ENCODE measurements at places on chromosomes 4 and X.
A peak's percentile ranks its signal among the peaks of the same experiment; 100 is the strongest.

DNA sequence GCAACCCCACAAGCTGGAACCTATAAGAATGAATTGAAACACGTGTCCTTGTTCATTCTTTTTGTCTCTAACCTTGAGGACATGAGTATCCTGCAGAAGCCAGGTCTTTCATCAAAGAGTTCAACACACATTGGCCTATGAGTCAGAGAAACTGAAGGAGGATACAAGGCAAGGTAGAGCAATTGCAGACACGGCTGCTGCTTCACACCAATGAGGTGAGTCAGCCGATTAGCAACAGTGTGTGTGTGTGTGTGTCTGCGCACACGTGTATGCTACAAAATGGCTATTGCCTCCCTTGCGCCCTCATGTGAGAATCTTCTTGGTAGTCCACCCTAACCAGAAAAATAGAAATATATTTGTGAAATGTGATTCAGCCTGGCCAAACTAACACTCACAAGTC, 1477.7 kb upstream of the IGFBP7 start:
- DNase-seq = no peak

DNA sequence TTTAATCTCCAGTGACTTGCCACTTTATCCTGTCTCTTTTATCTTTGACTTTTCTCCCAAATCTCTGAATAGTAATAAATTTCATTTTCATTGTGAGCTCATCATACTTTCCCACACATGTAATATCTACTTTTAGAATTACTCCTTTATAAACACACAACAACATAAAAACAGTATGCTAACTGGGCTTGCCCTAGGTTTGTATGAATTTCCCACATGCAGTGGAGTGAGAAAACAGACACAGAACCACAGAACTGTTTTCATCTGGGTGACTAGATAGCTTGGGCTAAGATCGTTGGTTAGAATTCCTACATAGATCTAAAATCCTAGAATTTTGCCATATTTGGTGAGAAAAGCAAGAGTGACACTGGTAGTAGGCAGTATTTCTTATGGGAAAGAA, 409.5 kb downstream of the SPRY1 start:
- no peak for DNase-seq

DNA sequence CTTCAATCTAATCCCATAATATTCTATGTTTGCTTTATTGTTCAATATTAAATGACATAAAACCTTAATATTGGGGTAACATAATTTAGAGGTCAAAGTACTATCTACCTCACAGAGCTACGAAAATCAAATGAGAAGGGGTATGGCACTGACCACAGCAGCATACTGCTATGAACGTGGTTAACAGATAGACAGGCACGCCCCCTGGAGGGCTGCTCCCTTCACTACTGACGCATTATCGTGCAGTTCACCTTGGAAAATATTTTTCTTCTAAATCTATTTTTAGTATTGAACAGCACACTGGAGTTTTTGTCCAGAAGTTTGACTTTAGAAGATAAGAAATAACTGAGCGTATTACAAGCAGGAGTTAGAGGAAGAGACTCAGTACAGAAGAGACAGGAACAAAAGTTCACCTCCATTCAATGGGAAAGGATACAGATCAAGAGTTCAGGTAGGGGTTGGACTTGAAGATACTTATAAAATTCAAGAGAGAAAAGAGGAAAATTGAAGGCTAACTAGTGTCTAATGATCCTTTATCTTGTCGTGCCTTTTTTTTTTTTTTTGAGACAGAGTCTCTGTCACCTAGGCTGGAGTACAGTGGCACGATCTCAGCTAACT, 22.7 kb downstream of the MAP9 start:
- peak; percentile 80 for DNase-seq

GRCh38 chr4:37951461-37952352, 8.5 kb upstream of the PTTG2 start:
- DNase-seq = no peak

DNA sequence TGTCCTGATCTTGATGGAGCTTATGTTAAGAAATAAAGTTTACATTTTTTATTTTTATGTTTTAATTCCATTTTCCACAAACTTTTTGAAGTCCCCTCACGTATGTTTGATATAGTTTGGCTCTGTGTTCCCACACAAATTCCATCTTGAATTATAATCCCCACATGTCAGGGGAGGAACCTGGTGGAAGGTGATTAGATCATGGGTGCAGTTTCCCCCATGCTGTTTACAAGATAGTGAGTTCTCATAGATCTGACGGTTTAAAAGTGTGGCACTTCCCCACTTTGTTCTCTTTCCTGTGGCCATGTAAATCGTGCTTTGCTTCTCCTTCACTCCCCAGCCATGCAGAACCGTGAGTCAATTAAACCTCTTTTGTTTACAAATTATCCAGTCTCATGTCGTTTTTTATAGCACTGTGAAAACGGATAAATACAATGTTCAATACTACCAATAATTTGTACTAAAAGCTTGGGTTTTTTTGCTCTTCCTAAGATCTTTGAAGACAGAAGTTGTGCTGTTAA, 89.8 kb downstream of the PAPSS1 start:
- no peak for DNase-seq

- peak; percentile 39 for DNase-seq
These were observed 988 bp upstream of the SRD5A3 start for GRCh38 chr4:55345054-55345453.

DNA sequence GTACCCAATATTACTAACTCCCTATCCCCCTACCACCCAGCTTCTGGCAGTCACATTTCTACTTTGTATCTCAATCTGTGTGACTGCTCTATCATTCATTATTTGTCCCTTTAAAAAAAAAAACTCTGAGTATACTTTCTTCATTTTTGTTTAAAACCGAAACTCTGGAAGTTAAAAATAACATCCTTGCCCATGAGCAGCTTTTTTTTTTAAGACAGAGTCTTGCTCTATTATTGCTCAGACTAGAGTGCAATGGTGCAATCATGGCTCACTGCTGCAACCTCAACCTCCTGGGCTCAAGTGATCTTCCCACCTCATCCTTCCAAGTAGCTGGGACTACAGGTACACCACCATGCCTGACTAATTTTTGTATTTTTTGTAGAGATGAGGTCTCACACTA, 15.8 kb downstream of the UBE2K start:
- no peak for DNase-seq

GRCh38 chrX:12986164-12986779, 11.4 kb downstream of the TMSB4X start:
- DNase-seq = no peak

GRCh38 chr4:128961405-128961804, 131.9 kb downstream of the SCLT1 start:
- DNase-seq = no peak

DNA sequence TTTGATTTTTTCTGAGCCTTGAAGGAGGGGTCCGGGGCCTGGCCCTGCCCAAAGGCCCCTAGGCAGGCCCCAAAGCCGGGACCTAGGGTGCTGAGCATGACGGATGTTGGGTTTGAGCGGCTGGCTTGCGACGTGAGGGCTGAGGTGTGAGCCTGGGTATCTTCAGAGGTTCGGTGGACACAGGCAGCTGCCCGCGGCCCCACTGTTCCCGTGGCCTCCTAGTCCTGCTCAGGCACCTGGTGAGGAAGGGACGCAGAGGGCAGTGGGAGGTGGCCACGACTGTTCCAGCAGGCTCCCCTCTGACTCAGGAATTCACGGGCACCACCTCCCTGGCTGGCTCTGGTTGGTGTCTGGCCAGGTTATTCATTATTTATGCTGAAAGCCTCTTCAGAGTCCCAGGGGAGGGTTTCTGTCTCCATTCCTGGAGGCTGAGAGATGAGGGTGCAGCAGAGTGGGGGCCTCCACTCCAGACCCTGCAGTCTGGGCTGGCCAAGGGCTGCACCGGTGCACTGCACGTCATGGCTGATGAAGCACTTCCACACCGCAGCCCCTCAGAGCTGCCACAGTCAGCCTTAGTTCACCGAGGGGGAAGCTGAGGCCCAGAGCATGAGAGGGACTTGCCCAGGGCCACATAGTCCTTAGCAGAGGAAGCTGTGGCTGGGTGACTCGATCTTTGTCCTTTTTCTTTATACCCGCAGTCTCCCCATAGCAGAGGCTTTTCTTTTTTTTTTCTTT, 2.2 kb downstream of the MSANTD1 start:
- no peak for DNase-seq

DNA sequence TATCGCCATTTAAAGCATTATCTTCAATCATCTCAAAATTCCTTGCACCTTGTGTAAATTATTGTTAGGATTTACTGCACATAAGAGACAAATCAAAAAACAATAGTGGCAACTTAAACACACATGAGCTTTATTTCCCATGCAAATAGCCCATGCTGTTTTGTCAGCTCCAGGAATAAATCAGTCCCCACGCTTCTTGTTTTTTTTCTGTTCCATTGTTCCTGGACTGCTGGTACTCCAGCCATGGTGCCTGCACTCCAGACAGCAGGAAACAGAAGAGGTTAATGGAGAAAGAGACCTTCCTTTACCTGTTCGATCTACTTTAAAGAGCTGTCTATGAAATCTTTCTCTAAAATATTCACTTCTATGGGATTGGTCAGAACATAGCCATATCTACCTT, 1515.7 kb upstream of the TENM3 start:
- no peak for DNase-seq

DNA sequence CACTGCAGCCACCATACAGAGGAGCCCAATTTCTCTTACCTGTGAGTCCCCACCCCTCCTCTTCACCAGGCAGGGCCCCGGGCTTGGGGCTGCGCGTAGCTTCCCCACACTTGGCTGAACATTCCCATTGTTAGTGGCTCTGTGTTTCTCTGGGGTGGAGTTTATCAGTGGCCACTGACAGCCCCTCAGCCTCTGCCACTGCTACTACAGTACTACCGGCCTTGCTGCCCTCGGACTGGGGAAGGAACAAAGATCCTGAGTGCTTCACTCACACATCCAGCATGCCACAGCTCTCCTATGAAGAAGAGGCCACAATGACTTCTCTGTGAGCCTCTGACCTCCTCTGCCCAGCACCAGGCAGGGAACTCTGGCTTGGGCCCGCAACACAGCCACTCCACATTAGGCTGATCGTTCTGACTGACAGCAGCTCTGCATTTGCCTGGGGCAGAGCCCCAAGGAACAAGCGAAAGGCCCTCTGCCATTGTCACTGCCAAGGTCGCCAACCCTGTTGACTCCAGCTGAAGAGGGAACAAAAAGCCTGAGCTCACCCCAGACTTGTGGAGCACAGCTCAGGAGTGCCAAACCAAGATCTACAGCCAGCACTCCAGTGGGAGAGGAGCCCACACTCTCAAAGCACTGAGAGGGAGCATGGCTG, 24.0 kb downstream of the ABCB7 start:
- DNase-seq = peak; percentile 2

DNA sequence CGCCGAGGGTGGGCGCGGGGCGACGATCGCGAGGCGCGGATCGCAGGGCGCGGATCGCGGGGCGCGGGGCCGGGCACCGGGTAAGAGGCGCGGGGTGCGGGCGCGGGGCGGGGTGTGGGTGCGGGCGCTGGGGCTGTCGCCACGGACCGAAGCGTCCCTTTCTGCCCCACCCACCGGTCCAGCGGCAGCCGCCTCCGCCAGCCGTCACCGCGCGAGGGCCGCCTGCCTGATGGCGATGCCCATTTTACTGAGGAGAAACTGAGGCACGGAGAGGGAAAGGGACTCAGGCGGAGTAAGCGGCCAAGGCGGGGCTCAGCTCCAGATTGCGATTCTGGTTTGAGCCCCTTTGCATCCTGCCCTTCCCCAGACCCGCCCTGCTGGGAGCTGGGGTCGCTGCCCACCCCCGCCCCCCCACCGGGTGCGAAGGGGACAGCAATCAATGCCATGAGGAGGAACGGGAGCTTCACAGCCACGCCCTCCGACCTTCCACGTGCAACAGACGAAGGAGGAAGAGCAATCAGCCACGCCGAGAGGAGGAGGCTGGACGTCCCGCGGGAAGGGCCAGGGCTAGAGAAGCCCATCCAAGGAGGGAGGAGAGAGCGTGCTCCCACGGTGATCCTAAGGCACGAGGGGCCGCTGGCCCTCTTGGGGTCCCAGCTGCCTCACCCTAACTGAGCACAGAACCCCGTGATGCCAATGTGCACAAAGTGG, 10.9 kb upstream of the MAN2B2 start:
- no peak for DNase-seq

DNA sequence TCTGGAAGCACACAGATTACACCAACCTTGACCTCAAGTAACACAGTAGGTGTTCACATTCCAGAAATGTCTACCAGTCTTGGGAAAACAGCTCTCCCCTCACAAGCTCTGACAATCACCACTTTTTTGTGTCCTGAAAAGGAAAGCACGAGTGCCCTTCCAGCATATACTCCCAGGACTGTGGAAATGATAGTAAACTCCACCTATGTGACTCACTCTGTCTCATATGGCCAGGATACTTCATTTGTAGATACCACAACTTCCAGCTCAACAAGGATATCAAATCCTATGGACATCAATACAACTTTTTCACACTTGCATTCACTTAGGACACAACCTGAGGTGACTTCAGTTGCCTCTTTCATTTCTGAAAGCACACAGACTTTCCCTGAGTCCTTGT, 46.9 kb downstream of the ADGRG4 start:
- DNase-seq = no peak

DNA sequence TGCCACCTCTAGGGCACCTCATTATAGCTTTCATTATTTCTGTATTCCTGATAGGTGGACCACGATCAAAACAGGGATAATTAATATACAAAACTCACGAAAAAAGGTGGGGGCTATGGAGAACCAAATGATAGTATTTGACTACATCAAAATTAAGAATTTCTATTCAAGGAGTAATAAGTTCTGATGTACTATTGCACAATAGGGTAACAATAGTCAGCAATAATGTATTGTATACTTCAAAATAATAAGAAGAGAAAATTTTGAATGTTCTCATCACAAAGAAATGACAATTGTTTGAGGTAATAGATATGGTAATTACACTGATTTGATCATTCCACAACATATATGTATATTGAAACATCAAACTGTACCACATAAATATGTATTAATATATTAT, 327.3 kb upstream of the TRAM1L1 start:
- no peak for DNase-seq

DNA sequence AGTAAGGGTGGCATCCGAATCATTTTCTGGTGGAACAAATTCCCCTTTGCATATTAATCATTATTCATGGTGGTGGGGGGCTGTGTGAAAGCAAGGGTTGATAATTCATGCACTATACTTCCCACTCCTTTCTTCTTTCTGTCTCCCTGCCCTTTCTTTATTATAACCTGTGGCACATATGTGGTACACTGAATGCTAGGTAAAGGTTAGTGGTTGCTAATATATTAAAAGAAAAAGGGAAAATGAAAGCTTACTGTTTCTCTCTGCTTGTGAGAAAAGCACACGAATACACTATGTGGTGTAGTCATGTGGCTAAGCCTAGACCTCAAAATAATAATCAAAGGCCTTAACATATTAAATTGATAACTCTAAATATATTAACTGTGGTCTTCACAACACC, 178.4 kb upstream of the RPS6KA3 start:
- no peak for DNase-seq

- no peak for DNase-seq
These were observed 7.4 kb downstream of the SNCA start for GRCh38 chr4:89829470-89830138.
